ENCODE measurements at places on chromosomes 3 and 15. TPM values are rescaled to one million over a fixed set of nuclear protein-coding genes. Genes with fewer than 3 reads are reported as not detected.

Gene GPR149
- total RNA-seq: not detected

Gene HIGD2B
- not detected for total RNA-seq

Gene DAZL
- not detected for total RNA-seq

Gene GTF2A2
- total RNA-seq: 26.6 TPM

Gene ABI3BP
- 8.7 TPM for total RNA-seq

Gene FAM219B
- 37.7 TPM for total RNA-seq

Gene GOLGA8N
- 2.7 TPM for total RNA-seq

Gene TWF2
- total RNA-seq: 113 TPM

Gene TGM5
- not detected for total RNA-seq

Gene CADM2
- not detected for total RNA-seq

Gene LMAN1L
- total RNA-seq: not detected

Gene MINAR1
- total RNA-seq: 0.36 TPM

Gene CPNE4
- total RNA-seq: not detected

Gene SLC9C1
- 0.16 TPM for total RNA-seq

Gene MEIS2
- 59.9 TPM for total RNA-seq

Gene NR2F2
- 14.9 TPM for total RNA-seq

Gene C15orf39
- total RNA-seq: 19.0 TPM

Gene FOXB1
- not detected for total RNA-seq

Gene ATP2B2
- not detected for total RNA-seq

Gene LMOD3
- not detected for total RNA-seq

Gene C2CD4B
- 3.4 TPM for total RNA-seq

Gene RAD51
- 9.1 TPM for total RNA-seq

Gene FRMD5
- total RNA-seq: 0.81 TPM

Gene HTR3E
- not detected for total RNA-seq

Gene NR1I2
- total RNA-seq: not detected

Gene LMCD1
- 81.0 TPM for total RNA-seq

Gene SLC22A13
- total RNA-seq: not detected

Gene SERP1
- total RNA-seq: 190 TPM

Gene HIGD1A
- 167 TPM for total RNA-seq

Gene DNAH12
- not detected for total RNA-seq

Gene SEMA3B
- total RNA-seq: 3.4 TPM

Gene CNTN3
- 0.16 TPM for total RNA-seq

Gene TRH
- not detected for total RNA-seq

Gene SLC28A2
- not detected for total RNA-seq

Gene KAT2B
- total RNA-seq: 4.9 TPM

Gene AADACL2
- total RNA-seq: not detected

Gene ULK4
- total RNA-seq: 4.9 TPM

Gene GATA2
- 8.1 TPM for total RNA-seq

Gene GABRR3
- total RNA-seq: not detected

Gene STRIT1
- not detected for total RNA-seq

Gene CLDN1
- 0.32 TPM for total RNA-seq

Gene PLOD2
- total RNA-seq: 416 TPM

Gene CHST2
- total RNA-seq: 74.7 TPM

Gene CHRNA5
- 0.49 TPM for total RNA-seq

Gene STAG1
- total RNA-seq: 22.7 TPM

Gene ARHGEF26
- 5.8 TPM for total RNA-seq

Gene ONECUT1
- not detected for total RNA-seq

Gene MESD
- 19.9 TPM for total RNA-seq

Gene PRR23A
- not detected for total RNA-seq

Gene ITIH1
- not detected for total RNA-seq

Gene COL6A5
- total RNA-seq: not detected

Gene SENP8
- 1.5 TPM for total RNA-seq

Gene RARRES1
- total RNA-seq: 13.9 TPM

Gene MRPL47
- 21.1 TPM for total RNA-seq

Gene ACAA1
- 39.5 TPM for total RNA-seq

Gene THPO
- not detected for total RNA-seq

Gene XCR1
- total RNA-seq: not detected

Measured in cardiac atrium fibroblast (primary cell).